ENCODE measurements at places on chromosomes 2 and 18.

DNA sequence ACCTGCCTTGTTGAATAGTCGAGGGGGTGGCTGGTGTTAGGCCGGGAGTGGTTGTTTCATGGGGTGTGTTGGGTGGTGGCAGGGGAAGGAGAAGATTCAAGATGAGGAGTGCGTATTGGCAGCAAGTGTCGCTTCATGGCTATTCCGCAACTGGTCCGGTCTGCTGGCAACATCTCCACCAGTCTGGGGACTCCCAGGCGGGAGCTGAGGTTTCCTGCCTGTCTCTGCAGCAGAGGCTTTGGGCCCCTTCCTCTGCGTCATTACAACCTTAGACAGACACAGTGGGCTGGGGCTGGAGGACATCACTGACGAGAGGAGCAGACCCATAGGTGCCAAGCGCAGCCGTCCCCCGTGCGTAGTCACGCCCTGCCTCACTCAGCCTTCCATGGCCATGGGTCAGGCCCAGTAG lies 64.0 kb upstream of the MCFD2 start:
- no peak for DNase-seq

- DNase-seq, result no peak
These were observed 3.3 kb downstream of the CIB4 start for GRCh38 chr2:26637811-26638310.

DNA sequence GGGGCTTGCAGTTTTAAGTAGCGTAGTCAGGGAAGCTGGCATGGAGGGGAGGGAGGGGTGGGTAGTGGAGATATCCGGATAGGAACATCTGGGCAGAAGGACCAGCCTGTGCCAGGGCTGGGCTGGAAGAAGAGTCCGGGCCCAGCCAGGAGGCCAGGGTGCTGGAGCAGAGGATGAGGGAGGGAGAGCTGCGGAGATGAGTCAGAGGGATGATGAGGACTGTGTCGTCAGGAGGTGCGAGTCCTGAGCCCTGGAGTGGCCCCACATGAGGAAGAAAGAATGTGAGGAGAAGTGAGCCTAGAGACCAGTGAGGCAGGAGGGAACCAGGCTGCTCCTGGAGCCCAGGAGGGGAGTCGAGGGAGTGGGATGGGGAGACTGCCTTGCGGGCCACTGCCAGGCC lies 82.4 kb downstream of the CTIF start:
- no peak for DNase-seq

- no peak for DNase-seq
These were observed 29.8 kb downstream of the EML4 start for GRCh38 chr2:42199002-42199401.
